Lower lobe of right lung (tissue), 2 donors: ENCODE measurements at places on chromosomes 5 and 9. TPM values are rescaled to one million over a fixed set of nuclear protein-coding genes. Genes with fewer than 3 reads are reported as not detected.

The STPG3 gene
- total RNA-seq: 0.38 TPM

The SLC4A9 gene
- total RNA-seq: 0.32 TPM

- no peak for DNase-seq
Observed at GRCh38 chr5:157456301-157456700, 3.7 kb upstream of the NIPAL4 start.

DNA sequence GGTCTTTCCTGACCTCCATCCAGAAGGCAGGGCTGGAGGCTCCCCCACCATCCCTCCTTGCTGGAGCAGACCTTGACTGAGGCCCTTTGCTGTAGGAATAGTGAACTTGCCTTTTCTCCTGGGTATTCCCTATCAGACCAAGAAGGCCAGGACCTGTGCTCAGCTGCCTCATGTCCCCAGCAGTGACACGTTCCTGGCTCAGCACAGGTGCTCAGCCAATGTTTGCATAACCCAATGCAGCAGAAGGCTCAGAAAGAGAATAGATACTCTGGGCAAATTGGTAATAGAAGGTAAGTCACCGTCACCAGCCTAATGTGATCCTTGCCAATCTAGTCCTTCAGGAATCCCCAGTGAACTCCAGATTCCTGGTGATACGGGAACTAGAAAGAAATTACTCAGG, 96.4 kb downstream of the ACTL7B start:
- DNase-seq: no peak

- no peak for DNase-seq
Observed at GRCh38 chr9:87216036-87216435, 268.7 kb upstream of the GAS1 start.

DNA sequence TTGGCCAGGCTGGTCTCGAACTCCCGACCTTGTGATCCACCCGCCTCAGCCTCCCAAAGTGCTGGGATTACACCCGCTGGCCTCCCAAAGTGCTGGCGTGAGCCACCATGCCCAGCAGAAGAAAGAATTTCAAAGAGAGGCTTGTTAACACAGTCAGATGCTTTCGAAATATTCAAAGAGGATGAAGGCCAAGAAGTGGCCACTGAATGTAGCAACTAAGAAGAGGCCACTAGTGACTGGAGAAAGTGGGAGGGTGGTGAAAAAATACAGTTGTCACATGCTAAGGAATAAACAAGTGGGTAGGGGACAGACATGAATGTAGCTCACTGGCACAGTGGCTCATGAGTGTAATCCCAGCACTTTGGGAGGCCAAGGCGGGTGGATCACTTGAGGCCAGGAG, 13.0 kb upstream of the TPM2 start:
- DNase-seq: no peak

DNA sequence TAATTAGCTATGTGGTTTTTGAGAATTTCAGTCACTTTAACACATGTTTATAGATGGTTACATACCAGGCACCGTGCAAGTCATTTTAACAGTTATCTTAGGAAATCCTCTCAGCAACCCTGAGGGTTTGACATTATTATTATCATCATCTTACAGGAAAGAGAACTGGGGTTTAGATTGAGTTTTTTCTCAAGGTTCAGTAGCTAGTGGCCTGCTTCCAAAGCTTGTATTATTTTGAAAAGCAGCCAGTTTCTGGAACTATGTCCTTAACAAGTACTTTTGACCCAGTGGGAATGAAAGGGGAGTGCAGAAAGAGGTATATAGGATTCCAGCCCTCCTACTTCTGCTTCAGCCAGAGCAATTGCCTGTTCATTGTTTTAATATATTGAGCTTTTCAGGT, 157.5 kb downstream of the COMMD10 start:
- no peak for DNase-seq

- peak; percentile 29 for DNase-seq
Observed at GRCh38 chr9:133167769-133168168, 4.1 kb upstream of the GBGT1 start.

- DNase-seq: no peak
Observed at GRCh38 chr5:9058161-9058560, 487.7 kb downstream of the SEMA5A start.

DNA sequence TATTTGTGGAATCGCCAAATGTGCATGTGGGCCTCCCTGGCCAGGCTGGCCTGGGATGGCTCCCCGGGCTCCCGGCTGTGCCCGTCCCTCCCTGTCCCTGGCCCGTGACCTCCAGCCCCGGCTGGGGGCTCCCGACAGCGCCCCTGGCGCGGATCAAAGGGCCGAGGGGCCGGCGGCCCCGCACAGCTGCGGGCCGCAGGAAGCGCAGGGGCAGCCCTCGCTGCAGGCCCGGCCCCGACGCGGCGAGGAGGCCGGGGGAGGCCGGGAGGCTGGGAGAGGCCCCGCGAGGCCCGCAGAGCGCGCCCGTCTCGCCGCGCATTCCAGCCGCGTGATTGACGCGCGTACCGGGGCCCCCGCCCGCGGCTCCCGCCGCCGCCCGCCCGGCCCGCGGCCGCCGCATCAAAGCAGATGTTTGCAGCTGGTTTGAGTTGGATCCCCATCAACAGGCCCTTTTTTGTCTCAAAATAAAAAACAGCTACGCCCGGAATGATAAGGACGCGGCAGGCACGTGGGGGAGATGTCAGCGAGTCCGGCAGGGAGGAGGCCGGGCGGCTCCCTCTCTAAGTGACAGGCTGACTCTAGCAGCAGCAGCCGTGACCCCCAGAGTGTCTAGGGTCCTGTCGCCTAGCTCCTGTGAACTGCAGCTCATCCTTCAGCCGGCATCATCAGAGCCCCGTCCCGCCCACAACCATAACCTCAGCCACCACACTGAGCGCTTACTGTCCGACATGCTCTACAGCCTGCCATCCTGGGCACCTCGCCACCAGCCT, 69.4 kb downstream of the LMX1B start:
- no peak for DNase-seq

GRCh38 chr9:7944572-7944971, 145.0 kb upstream of the DMAC1 start:
- DNase-seq: no peak

DNA sequence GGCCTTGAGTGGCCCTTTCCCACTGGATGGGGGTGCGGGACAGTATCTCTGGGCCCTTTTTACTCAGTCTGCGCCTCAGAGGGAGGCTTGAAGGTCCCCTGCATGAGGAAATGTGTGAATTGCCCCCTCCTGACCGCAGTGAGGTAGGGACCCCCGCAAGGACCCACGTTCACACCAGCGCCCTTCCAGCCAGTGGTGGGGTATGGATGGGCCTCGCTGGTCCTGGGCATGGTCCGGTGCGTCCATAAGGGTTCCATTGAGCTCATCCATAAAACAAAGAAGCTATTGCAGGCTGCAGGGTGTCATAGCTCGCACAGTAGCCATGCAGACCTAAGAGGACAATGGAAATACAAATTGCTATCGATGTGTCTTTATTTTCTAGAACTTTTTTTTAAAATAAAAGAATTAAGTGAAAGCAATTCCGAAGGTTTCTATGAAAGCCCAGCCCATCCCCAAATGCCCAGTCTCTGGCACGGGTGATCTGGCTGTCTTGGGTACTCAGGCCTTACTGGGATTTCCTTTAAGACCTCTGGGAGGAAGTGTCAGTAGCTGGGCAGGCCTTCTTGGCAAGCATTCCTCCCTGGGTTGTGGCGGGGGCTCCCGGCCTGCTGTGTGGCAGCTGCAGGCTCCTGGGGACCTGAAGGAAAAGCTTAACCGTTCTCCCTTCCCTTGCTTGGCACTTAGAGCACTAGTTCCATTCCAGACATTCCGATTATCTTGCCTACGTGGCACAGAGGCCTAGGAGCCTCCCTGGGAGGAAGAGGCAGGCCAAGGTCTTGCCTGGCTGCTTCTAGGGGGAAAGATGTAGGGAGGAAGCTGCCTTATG, 1.5 kb upstream of the SEMA5A start:
- DNase-seq: no peak

DNA sequence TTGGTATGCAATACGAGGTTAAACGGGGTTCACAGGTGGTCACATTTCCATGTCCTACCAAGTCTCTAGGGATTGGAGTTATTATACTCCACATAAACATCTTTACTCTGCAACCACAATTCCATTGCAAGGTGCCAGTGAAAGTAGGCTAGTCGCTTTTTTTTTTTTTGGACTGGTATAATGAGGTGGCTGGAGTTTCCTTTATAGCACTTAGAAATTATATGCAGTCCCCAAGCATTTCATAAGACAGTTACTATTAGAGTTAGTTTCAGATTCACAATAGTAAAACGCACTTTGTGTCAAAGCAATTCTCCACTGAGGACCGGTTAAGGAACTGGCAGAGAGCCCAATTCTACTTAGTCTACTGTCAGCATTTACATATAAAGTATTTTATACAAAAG, 1.4 kb downstream of the MEF2C start:
- DNase-seq: no peak

DNA sequence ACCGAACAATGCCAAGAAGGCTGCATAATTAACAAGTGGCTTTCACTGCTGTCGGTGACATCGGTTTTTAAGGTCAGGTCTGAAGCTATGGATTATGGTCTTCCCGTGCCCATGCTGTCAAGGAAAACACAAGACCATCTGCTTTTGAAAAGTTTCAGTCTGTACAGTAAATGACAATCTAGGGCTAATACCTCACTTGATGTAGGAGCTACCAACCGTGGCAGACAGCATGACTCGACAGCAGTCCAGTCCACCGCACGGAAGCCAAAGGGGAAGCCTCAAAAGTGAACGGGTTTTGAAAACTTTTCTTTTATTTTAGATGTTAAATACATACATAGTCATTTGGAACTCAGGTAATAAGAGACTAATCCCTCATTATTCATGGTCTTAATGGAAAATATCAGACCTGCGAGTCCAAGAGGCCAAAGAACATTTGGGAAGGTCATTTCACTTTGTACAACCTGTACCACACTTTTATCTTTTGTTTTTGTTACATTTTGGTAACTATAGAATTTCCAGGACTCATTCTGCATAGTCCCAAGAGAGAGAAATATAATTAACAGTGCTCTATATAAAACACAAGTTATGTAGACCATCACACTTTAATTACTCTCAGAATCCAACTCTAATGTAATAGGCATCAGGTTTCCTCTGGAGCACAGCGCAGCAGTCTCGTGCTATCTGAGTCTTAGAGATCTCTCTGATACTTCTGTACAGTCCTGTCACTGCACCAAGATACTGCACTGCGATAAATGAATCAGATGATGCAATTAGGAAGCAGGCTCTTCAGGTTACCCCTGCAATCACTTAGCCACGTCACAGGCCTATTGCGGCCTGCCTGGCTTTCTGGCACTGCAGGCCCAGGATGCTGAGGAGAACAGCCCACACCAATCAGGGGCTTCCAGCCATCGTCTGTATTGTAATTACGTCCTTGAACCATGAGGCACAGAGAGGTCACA, 184.9 kb downstream of the FANCC start:
- no peak for DNase-seq

DNA sequence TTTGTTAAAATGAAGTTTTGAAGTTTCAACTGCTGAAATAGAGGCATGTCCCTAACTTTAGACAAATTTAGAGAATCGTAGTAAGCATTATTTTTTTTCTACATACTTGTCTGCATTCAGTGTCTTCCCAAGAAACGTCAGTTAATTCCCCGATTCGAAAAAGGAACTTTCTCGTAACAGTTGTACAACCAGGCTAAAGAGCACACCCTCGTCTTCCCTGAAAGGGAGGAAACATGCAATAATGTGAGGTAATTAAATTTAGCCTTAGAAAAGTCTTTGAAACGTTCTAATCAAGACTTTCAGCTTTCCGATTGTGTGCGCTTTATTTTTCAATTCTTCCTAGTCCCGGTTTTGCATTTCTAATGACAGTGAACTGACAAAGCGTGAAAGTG, 374 bp upstream of the SLC1A3 start:
- no peak for DNase-seq
